Naive thymus-derived CD4-positive, alpha-beta T cell (primary cell): ENCODE measurements at places on chromosomes 12 and 14.

DNA sequence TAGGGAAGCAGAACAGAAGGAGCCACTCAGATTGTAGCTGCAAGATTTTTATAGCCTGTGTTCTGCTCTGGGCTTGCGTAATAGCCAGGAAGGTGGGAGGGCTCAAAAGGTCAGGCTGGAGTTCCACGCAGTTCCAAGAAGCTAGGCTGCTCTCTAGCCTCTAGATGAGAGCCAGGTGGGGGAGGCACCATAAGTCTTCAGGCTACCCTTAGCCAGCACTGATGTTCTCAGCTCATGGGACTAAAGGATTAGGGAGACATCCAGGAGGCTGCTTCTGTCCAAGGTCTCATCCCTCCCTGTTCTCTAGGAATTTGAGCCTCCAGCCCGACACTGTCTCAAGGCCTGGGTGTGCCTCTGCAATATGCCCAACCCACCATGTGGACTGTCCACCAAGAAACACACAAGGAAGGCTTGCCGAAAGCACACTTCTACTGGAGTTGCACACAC, 1.7 kb downstream of the LMBR1L start:
- no peak for DNase-seq

DNA sequence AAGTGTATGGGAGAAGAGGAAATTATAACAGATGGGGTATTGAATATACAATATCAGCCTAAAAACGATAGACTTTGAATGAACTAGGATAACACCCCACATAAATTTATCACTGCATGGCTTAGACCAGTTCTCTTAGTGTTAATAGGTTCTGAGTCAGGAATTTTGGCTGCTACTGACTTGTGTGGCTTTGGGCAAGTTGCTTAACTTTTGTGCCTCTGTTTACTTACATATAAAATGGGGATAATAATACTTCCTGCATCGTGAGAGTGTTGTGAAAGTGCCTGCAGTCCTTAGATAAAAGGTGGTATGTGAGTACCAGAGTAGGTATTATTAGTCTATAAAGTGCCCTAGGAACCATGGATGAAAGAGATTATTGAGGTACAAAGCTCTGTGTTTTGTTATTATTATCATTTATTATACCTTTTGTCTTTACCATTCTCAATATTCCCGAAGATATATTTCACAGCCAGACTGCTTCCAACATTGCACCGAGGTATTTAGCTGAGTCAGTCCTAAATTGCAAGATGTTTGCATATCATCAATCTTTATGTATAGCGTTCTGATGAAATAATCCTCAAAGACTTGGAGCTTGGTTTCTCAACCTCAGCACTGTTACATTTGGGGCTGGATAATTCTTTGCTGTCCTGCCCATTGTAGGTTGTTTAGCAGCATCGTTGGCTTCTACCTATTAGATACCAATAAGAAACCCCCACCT, 2.3 kb upstream of the PAWR start:
- DNase-seq: no peak

DNA sequence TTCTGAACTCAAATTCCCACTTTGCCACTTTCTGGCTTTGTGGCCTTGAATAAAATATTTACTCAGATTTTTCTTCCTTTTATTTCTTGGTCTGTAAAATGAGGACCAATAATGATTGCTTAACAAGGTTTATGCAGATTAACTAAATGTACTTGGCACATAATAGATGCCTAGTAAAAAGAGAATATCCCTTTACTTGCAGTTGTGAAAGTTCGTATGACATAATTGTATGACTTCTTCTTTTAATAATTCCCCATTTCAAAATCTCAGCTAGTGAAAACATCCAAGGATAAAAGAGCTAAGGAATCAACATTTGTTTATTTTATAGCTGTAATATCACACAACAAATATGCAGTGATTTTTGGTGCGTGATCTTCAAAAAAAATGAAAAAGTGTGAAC, 215.6 kb upstream of the ATP2B1 start:
- no peak for DNase-seq

DNA sequence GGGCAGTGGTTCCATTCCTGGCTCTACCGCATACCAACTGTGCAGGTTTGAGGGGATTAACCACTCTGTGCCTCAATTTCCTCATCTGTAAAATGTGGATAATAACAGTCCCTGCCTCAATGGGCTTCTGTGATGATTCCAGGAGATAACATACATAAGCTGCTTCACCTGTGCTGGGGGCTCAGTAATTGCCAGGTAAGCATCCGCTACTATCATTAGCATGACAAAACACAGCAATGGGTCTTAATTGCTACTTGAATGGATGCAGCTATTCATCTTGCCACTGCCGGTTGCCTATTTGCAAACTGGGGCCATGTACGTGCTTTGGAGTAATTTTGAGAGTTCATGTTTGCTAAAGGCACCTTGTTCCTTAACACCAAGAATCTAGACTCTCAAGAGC, 132.6 kb downstream of the TMEM132D start:
- DNase-seq: no peak

GRCh38 chr12:120474616-120474960, 5.0 kb upstream of the SRSF9 start:
- DNase-seq: no peak

GRCh38 chr12:68240079-68240478, 13.3 kb downstream of the IL22 start:
- DNase-seq: no peak

- DNase-seq: no peak
Observed at GRCh38 chr12:58977476-58977875, 57.2 kb upstream of the LRIG3 start.

GRCh38 chr12:37543131-37543965, 773.2 kb upstream of the ALG10B start:
- no peak for DNase-seq

GRCh38 chr12:6626654-6627283, 9.0 kb downstream of the LPAR5 start:
- DNase-seq: no peak

DNA sequence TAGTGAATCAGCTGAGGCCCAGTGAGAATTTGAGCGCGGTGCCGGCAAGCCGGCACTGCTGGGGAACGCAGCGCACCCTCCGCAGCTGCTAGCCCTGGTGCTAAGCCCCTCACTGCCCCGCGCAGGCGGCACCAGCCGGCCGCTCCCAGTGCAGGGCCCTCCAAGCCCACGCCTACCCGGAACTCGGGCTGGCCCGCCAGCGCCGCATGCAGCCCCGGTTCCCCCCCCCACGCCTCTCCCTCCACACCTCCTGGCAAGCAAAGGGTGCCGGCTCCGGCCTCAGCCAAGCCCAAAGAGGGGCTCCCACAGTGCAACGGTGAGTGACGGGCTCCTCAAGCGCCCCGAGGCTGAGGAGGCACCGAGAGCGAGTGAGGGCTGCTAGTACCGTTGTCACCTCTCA, 54.5 kb upstream of the VASH1 start:
- no peak for DNase-seq

DNA sequence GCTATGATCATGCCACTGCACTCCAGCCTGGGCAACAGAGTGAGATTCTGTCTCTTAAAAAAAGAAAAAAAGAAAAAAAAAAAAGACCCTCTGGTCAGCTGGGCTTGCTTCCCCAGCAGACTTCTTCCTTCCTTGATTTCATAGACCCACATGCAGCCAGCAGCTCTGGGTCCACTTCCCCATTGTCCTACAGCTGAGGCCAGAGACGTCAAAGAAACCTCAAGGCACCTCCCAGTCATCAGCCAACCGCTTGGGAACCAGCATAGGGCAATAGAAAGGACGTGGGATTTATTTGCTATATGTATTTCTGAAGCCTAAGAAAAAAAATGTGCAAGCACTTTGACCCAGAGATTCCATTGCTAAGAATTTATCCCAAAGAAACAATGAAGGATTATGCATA, 35.4 kb upstream of the SPPL3 start:
- no peak for DNase-seq

GRCh38 chr12:62328296-62328921, 68.2 kb downstream of the USP15 start:
- DNase-seq: no peak
